ENCODE measurements at places on chromosomes 6 and 20.

DNA sequence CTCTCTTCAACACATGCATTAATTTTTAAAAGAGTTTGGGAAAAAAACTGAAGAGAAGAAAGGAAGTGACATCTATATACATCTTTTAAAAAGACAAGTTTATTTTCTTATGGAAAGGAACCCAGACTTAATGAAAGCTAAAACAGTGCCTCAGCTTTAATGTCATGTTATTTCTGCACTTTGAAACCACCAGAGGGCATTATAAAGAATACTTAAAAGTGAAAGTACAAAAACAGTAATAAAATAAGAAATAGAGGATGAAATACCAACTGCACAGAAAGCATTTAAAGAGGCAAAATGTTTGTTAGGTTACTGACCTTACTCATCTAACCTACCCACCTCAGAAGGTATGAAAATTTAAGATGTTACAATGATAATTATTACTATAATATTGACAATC is 98.8 kb downstream of the HUS1B start:
- DNase-seq = peak; percentile 20

DNA sequence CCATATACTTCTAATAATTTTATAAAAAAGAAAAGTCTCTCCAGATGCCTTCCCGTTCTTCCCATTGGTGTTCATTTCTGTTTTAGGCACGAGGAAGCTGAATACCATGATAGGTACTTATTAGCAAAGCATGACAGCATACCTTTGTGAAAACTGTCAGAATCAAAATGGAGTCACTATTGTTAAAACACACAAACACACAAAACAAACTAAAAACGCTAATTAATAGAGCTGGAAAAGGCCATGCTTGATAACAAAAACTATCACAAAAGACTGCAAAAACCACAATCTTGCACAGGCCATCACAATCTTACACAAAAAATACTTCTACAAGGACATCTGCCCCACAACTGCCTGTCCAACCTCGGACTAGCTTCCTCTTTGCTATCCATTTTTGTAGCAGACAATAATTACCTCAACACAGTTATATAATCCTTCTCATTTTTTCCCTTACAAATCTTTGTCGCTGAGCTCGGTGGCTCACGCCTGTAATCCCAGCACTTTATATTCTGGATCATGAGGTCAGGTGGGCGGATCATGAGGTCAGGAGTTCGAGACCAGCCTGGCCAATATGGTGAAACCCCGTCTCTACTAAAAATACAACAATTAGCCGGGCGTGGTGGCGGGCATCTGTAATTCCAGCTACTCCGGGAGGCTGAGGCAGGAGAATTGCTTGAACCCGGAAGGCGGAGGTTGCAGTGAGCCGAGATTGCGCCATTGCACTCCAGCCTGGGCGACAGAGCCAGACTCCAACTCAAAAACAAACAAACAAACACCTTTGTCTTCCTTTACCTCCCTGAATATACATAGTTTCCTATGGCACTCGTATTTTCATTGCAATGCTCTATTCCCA is 3.2 kb upstream of the ABT1 start:
- DNase-seq = no peak

DNA sequence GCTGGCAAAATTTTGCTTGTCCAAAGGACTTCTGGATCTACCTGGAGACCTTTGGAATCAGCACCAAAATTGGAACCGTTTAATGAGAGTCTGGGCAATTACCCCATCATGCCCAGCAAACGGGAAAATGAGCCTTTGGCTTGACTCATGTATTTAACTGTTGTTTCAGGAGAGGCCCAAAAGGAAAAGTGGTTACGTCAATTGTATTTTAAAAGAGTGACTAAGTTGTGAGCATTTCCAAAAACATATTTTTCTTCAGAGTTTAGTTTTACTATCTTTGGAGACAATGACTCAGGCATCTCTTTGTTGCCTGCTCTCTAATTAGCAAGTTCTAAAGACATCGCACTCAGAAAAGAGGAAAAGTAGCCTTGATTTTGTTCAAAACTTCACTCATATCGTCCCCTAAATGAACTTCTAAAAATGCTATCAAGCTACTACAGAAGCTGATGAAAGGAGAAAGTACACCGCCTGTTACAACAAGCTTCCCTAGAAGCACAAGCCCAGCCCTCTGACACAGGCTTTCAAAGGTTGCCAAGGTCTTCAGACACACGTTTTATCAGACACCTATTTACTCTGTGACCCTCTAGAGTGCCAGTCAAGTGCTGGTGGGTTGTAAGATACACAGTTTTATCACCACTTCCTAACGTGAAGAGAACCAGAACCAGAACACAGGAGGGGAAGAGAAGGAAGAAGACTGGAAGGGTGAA is 146.2 kb downstream of the TBX18 start:
- peak; percentile 52 for DNase-seq

DNA sequence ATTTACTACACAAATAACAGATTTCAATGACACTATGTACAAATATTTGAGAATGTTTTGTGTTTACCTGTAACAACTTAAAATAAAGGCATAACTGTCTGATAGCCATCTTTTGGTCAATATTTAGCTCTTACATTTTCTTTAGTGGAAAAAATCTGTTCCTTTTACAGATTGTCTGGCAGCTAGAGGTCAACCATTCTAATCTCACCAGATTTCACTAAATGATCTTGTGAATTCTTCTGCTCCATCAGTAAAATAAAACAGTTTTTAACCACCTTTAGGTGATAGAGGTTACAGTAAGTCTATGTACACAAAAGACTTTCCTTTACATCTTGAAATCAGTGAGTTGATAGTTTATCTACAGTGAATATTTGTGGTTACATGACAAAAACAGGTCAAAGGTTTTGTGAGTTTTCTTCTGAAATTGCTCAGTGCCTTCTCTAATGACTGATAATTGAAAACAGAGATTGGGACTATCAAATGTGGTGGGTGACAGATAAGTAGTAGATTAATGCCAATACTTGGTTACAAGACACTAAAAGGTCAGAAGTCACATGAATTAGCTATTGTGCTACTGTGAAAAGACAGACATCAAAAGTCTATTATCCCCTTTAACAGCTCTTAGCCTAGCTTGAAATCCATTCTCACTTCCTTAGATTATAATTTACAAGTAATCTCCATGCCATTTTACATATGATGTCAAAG is 47.4 kb downstream of the BMP5 start:
- no peak for DNase-seq

- DNase-seq = no peak
Observed at GRCh38 chr6:85432554-85432953, 17.3 kb upstream of the NT5E start.

DNA sequence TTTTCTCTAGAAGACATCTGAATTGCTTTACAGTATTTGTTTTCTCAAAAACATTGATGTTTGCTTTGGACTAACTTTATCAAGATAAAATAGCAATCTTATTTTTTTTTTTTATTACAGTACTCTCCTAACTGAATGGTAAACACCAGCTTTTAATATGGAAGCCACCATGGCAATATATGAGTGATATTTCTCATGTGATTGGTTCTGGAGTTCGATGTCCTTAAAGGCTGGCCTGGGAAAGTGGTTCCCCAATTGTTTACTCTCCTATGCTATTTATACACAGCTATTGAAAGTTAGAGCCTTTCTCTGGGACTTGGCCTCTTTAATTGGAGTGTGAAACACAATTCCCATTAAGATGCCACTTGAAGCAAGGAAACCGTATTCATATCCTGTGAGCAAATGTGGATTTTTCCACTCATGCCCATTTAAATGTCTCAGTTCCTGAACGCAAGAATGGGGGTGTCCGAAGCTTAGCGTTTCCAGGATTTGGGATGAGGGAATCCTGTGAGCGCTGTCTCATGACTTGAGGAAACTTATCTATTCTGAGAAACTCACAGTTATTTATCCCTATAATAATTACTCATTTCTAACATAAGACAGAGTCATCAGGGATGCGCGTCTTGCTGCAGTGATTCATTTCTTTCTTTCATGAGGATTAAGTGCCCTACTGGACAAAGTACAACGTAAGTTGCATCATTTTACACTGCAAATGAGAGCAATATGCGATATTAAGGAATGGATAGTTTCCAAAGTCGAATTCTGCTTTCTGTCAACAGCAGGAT is 143.3 kb upstream of the PREP start:
- no peak for DNase-seq

- no peak for DNase-seq
Observed at GRCh38 chr6:93260881-93261280, 158.5 kb downstream of the EPHA7 start.

DNA sequence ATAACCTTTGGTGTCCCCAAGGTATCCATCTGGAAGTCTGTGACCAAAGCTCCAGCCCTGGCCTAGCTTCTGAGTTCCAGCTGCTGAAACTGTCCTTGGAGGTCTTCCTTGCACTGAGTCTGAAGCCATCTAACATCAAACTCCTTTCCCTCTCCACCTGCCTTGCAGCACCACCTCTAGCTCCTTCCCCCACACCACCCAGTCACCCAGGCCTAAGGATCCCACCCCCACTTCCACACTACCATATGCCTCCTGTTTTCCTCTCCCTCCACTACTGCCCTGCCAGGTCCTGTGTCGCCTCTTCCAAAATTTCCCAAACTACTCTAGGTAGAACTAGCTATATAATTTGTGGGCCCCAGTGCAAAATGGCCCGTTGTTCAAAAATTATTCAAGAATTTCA is 10.8 kb upstream of the MATN4 start:
- no peak for DNase-seq

DNA sequence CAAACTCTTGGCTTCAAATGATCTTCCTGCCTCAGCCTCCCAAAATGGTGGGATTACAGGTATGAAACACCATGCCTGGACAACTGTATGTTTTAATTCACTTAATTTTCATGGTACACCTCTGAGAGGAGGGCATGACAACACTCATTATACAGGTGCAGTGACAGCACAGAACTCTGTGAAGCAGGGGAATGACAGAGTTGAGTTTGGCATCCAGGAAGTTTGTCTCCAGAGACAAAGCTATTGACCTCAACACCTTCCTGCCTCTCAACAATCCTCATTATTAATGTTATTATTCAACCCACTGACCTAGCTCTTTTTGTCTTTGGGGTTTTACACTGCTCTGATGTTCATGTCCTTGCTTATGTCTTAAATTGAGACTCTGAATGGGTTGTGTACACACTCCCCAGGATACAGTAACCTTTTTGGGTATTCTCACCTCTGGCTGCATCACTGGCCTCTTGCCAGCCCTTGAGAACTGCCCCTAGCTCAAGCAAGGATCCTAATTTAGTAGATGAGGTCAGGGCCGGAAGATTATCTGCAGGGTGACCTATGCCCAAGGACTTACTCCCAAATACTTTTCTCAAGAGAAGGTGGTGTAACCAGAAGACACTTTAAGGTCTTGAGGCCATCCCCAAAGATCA is 13.0 kb upstream of the IER3 start:
- DNase-seq = no peak

DNA sequence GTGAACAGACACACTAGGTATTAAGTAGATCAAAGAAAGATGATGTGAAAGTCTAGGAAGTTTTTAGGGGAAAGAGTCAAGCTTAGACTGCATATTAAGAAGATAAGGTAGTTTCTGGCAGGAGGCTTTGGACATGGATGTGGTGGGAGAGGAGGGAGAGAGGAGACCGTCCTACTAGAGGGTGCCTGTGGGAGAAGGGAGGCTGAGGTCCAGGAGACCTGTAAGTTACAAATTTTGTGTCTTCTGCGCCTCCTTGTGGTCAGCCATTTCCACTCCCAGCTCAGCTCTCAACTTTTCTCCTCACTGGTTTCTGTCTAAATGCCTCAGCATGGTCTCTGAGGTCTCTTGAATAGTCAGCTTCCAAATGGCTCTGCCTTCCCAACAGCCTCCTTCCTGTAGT is 193.5 kb downstream of the UNC5CL start:
- DNase-seq = peak; percentile 14

DNA sequence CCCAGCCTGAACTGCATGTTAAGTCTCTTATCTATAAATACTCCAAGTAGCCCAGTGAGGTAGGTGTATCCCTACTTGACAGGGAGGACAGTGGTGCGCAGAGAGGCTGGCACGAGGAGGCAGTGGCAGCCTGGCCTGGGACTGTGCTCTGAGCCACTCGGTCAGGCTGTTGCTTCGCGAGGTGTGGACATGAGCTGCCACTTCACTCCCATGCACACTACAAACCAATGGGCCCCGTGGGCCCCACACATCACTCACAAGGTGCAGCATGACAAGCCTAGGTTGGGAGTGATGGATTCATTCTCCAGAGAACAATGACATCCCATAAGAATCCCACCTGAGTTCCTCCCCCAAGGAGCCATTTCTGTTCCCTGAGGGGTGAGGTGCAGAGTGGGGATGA is 54.9 kb downstream of the TMEM242 start:
- no peak for DNase-seq

DNA sequence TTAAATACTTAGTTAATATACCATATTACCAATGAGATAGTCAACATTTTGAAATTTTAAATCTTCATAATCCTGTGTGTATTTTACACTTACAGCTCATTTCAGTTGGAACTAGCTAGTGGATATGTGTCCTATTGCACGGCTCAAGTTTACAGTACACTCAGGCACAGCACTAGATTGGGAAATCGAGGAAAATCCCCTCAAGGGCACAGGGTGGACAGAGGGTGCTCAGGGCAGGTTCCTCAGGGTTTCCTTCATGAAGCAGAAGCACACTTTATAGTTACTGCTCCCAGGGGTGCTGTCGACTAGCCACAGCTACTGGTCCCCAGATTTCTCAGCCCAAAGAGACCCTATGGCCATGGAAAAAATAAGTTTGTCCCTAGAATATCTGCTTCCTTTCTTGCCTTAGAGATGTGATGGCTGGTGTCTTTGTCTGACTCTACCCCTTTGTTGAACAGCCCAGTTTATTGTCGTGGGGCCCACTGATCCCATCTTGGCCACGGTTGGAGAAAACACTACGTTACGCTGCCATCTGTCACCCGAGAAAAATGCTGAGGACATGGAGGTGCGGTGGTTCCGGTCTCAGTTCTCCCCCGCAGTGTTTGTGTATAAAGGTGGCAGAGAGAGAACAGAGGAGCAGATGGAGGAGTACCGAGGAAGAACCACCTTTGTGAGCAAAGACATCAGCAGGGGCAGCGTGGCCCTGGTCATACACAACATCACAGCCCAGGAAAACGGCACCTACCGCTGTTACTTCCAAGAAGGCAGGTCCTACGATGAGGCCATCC is 1.5 kb downstream of the BTN2A1 start:
- DNase-seq = no peak

DNA sequence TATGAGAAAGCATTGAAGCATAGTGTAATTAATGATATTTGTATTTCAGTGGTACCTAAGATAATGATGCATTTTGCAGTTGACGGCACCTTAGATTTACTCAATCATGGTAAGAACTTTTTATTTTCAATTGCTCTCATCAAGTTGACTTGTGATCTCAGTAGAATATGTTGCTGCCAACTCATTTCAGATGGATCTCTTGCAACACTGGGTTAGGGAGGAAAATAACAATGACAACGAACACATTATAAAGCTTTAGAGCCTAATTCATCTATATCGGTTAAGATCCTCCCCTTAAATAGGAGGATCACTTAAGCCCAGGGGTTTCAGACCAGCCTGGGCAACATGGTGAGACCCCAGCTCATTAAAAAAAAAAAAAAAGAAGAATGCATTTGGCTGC is 18.0 kb upstream of the TBC1D22B start:
- DNase-seq = no peak

GRCh38 chr6:50847890-50848594 is 29.4 kb downstream of the TFAP2B start:
- no peak for DNase-seq

- peak; percentile 81 for DNase-seq
Observed at GRCh38 chr20:62368976-62369814, 2.1 kb upstream of the LAMA5 start.

- no peak for DNase-seq
Observed at GRCh38 chr6:5566718-5567117, 305.4 kb downstream of the FARS2 start.

GRCh38 chr6:53869964-53870363 is 75.2 kb downstream of the LRRC1 start:
- DNase-seq = no peak
